ENCODE measurements at places on chromosomes 16 and 17.

DNA sequence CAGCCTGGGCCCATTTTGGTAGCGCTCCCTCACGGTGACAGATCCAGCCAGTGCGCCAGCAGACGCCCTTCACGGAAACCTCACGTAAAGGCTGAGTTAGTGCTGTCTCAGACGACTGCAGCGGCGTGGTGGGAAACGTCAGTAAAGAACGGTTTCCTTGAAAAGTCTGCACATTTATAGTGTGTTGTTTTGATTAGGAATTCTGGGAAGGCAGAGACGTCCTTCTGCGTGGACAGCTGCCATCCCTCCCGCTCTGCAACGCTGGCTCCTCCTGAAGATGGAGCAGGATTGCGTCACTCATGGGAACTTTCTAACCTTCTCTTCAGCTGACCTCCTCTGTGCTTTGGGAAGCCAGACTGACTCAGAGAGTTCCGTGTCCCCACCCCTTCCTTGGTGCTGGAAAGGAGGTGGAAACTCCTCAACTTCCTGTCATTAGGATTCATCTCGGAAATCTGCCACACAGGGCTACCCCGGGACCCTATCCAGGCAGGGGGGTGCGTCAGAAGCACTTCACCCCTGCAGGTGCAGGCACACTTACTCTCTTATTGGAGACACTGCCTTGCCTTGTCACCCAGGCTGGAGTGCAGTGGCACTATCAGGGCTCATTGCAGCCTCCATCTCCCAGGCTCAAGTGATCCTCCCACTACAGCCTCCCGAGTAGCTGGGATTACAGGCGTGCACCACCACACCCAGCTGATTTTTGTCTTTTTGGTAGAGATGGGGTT is 24.3 kb upstream of the CRISPLD2 start:
- DNase-seq = no peak

DNA sequence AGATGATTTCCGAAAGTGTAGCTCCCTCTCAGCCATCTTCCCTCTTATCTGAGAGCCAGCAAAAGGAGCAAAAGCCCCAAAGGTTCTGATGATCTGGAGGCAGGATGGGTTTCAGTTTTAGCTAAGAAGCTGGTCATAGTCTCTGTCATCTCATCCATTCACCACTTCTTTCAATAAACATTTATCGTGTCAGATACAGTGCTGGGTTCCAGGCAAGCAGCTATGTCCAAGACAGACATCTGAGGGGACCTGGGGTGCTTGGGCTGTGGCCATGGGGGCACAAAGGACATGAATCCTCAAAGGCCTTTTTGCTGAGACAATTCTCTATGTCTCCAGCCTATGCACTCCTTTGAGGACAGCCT is 1.0 kb upstream of the ETV4 start:
- no peak for DNase-seq

- DNase-seq = no peak
Observed at GRCh38 chr17:56910509-56911235, 3.2 kb downstream of the TRIM25 start.

DNA sequence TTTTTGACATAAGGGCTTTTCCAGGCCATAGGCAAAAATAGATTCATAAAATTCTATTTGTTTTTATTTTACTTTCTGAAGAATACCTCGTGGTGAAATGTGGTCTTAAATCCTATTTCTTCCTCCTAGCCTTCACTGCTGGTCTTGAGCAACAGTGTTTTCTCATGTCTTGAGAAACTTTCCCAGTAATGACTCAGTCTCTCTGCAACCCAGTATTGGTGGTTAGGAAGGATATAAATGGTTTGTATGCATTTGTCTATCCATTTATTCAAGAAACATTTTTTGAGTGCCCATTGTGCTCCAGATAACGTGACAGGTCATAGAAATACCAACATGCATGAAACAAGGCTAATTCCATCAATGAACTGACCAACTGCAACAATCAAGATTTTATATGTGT is 213.9 kb downstream of the TMEM114 start:
- DNase-seq = no peak

- DNase-seq = no peak
Observed at GRCh38 chr17:31824766-31825360, 34.2 kb downstream of the COPRS start.

GRCh38 chr17:46736100-46736499 is 82.4 kb downstream of the WNT3 start:
- no peak for DNase-seq

DNA sequence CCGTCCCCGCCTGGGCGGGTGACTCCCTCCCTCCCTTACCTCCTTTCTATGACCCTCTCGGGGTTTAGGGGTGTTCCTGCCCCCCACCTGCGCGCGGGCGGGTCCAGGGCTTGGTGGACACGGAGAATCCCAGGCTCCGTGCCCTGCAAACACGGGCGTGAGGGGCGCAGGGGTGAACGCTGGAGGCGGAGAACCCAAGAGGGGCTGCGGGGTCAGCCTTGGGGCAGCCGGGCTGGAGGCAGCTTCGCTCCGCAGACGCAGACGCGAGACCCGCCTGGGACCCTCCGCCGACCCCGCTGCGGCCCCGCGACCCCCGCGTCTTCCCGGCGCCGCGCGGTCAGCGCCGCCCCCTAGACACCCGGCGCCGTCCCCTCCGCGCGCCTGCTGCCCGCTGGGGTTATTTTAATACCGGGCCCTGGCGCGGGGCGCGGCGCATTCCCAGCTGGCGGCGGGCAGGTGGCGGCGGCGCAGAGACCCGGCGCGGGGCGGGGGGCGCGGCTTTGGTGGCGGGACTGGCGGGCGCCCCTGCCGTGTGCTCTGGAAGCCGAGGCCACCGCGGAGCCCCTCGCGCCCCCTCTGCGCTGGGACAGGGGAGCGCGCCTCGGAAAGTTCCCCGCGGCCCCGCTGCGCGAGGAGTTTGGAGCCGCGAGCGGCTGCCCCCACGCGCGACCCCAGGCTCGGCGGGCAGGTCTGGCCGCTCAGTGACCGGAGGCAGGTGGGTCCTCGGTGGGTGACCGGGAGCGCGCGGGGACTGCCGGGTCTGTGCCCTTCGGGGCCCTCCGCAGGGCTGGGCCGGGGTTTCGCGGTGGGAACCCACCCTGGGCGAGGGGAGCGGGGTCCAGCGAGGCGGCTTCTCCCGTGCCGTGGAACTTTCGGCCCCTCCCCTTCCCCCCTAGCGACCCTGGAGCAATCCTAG is at the start of gene UTS2R:
TSS of gene UTS2R (plus strand) at position 433 of the 916 bp plus-strand sequence. CDS start 2,560 bp downstream, outside the sequence.
- no peak for DNase-seq

DNA sequence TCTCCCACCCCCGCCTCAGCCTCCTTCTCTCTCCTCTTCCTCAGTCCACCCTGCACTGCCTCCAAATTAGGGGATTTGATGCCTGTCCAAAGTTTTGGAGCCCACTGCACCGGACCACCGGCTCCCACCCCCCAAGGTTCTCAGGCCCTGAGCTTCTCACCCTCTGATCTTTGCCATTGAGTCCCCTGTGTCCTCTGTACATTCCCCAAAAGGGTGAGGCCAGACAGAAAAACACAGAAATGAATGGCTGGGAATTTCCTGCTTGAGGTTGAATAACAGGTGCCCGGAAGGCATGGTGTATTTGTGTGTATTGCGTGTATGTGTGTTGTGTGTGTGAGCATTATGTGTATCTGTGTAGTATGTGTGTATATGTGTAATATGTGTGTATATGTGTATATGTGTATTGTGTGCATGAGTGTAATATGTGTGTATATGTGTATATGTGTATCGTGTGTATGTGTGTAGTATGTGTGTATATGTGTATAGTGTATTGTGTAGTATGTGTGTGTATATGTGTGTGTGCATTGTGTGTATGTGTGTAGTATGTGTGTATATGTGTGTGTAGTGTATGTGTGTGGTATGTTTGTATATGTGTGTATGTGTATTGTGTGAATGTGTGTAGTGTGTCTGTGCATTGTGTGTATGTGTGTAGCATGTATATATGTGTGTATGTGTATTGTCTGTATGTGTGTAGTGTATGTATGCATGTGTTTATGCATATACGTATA is 16.0 kb upstream of the CCL17 start:
- DNase-seq = no peak

All from activated T-cell treated with anti-CD3 and anti-CD28 coated beads for 24 hours (primary cell).